Glutamatergic neuron (in vitro differentiated cells): ENCODE measurements at places on chromosomes 7 and 10. TPM values are rescaled to one million over a fixed set of nuclear protein-coding genes. Genes with fewer than 3 reads are reported as not detected.

FAM25C gene
- not detected for total RNA-seq

GBX1 gene
- total RNA-seq = not detected

FGFBP3 gene
- total RNA-seq = 7.5 TPM

ZNF365 gene
- 0.76 TPM for total RNA-seq

AGR2 gene
- total RNA-seq = not detected

RNF133 gene
- total RNA-seq = not detected

PLAC9 gene
- total RNA-seq = not detected

AGBL3 gene
- total RNA-seq = 2.3 TPM

TRPV6 gene
- 0.27 TPM for total RNA-seq
